ENCODE measurements at places on chromosomes 6 and 20. TPM values are rescaled to one million over a fixed set of nuclear protein-coding genes. Genes with fewer than 3 reads are reported as not detected.
A peak's percentile ranks its signal among the peaks of the same experiment; 100 is the strongest.

- no peak for DNase-seq
These were observed 12.0 kb downstream of the CEBPB start for GRCh38 chr20:50202677-50203076.

- no peak for DNase-seq
These were observed 70.5 kb upstream of the TNFRSF21 start for GRCh38 chr6:47380251-47380650.

DNA sequence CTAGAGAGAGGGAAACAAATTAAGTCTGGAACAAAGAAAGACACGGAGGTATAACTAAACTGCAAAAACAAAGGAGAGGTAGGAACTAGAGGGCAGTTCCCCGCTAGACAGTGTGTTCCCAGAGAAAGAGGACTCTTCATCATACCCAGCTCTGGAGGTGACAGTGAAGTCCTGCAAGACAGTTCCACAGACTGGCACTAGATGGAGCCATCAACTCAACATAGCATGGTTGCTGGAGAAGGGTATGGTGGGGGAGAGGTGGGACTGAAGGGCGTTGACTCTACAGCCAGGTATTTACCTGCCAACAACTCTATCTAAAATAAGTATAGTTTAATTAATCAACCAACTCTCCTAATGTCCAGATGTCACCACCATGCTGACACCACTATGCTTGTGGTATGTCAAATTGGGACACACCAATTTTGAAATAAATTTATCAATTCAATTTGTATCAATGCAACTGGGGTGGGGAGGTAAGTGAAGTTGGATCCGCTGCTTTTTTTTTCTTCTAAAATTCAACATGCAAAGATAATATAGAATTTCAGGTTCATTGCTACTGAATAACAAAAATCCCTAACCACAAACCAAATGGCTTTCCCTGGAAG lies 9.7 kb downstream of the BACH2 start:
- no peak for DNase-seq

GRCh38 chr6:1153696-1154245 lies 158.1 kb upstream of the FOXQ1 start:
- DNase-seq: no peak

- DNase-seq: no peak
These were observed 167.1 kb upstream of the MMS22L start for GRCh38 chr6:97450087-97450486.

DNA sequence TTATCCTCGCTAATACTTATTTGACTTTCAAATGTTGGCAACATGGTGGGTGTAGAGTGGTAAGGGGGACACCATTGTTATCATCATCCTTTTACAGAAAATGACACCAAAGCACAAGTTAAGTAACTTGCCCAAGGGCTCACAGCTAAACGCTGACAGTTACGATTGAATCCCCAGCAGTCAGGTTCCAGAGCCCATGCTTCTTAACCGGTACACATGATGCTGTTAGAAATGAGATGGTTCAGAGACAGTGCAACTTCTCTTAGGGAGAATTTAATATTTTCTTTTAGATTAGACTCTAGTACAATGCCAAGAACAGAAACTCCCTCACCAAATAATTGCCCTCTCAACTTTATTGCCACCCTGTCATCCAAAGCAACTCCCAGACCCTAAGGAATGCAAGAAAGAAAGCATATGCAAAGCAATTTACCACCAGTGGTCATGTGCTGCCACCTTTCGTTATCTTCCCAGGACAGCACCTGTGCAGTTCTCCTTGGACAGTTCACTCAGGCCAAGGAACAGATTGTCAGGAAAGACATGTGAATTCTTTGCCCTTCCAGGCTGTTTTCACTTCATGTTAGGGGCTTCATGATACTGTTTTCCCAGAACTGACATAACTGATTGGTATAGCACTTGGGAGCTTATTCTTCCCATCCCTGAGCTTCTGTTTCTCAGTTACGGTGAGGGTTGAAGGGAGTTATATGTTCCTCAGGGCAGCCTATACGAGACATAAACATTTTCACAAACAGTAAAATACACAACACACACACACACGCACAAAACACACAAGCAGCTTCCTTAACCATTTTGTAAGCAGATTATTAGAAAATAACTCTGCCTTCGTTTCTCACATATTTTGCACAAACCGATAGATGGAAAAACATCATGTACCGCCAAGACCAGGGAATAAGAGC lies 5.1 kb downstream of the HLA-DMA start:
- peak; percentile 78 for DNase-seq

DNA sequence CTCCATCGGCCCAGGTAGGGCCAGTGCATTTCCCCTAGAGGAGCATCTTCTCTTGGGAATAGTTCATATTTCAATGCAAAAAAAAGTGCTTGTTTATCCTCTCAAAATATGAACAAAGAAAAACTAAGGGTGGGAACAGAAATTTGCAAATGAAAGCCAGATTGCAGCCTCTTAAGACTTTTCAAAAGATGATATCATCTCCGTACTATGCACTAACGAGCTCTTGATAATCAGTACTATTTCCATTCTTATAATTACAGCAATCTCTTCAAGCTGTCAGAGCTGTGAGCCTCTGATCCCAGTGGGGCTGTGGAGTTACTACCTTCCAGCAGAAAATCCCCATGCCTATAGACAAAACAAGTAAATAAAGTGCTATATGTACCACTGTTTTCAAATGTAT lies 77.1 kb downstream of the SOD2 start:
- no peak for DNase-seq

GRCh38 chr6:123091896-123092271 lies 95.8 kb downstream of the CLVS2 start:
- DNase-seq: no peak

DNA sequence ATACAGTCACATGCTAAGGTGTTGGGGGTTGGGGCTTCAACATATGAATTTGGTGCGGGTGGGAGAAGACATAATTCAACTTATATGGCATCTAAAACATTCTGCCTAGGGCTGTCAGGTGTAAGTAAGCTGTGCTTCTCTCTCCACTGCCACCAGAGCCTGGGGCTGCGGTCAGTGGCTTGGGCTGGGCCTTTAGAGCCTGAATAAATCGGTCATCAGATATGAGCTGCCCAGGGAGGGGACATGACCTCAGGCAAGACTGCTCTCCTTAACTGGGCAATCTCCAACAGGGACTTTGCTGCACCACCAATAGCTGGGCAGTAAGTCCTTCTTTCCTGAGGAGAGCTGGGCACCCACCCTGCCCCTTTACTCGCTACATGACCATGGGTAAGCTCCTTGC lies 24.9 kb upstream of the SIRPA start:
- DNase-seq: no peak

- DNase-seq: no peak
These were observed 136.4 kb upstream of the ARMC2 start for GRCh38 chr6:108711826-108712225.

- no peak for DNase-seq
These were observed 184.2 kb downstream of the DHX35 start for GRCh38 chr20:39146394-39146793.

DNA sequence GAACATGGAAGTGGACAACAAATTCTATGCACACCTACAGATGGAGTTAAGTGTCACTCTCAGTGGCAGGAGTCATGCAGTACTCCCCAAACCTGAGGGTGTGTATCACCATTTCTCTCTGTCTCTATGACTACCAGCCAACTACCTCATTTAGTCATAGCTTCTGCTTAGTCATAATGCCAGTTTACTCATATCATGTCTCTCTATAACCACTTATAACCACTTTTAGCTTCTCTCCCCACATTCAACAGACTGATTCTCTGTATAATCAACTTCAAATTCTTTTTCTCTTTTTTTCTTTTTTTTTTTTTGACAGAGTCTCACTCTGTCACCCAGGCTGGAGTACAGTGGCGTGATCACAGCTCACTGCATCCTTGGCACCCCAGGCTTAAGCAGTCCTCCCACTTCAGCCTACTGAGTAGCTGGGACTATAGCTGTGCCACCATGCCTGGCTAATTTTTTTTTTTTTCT lies 13.8 kb upstream of the GTF3C6 start:
- DNase-seq: no peak

- DNase-seq: no peak
These were observed 90.3 kb downstream of the BCAS1 start for GRCh38 chr20:53980031-53980465.

DNA sequence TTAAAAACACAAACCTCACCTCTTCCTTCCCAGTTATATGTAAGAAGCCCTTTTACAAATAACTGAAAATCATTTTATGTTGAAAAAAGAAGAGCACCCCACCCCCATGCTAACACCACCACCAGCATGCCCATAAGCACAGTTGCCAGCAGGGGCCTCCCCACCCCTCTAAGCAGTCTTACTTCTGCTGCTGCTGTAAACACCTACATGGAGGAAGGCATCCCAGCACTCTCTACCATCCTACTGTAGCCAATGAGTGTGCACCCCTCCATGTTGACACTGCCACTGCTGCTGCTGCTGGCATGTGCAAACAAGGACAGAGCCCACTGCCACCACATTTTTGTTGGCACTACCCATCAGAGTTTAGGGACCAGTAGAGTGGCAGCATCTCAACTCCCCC lies 49.6 kb upstream of the PHIP start:
- peak; percentile 2 for DNase-seq

DNA sequence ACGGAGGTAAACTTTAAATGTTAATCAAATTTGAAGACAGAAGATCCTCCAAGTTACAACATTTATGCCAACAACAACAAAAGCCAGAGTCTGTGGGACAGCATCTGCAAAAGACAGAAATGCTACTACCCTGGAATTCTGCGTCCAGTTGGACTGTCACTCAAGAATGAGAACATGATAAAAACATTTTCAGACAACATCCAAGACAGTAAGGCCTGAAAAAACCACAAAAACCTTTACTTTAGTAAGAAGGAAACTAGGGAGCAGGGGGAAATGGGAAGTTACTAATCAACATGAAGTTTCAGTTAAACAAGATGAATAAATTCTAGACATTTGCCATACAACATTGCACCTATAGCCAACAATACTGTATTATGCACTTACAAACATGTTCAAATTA lies 77.6 kb downstream of the MLIP start:
- no peak for DNase-seq

FBXO9 gene
- 88.9 TPM for total RNA-seq

TP53TG5 gene
- total RNA-seq: not detected

TNF gene
- total RNA-seq: 46.9 TPM

ANKRD66 gene
- total RNA-seq: not detected

SKIC2 gene
- 119 TPM for total RNA-seq

NINL gene
- total RNA-seq: 3.1 TPM

SLC12A5 gene
- not detected for total RNA-seq

Data from natural killer cell (primary cell).